Osteoblast (primary cell): ENCODE measurements at places on chromosomes 5 and 9. TPM values are rescaled to one million over a fixed set of nuclear protein-coding genes. Genes with fewer than 3 reads are reported as not detected.

The PLAC8L1 gene
- not detected in 2 replicates for total RNA-seq

The MLANA gene
- total RNA-seq, result under 0.01 TPM in 1 of 2 replicates, not detected in the other

The FRMPD1 gene
- not detected in 2 replicates for total RNA-seq

The NIPAL4 gene
- total RNA-seq, result 0.36 TPM in 1 of 2 replicates, not detected in the other

DNA sequence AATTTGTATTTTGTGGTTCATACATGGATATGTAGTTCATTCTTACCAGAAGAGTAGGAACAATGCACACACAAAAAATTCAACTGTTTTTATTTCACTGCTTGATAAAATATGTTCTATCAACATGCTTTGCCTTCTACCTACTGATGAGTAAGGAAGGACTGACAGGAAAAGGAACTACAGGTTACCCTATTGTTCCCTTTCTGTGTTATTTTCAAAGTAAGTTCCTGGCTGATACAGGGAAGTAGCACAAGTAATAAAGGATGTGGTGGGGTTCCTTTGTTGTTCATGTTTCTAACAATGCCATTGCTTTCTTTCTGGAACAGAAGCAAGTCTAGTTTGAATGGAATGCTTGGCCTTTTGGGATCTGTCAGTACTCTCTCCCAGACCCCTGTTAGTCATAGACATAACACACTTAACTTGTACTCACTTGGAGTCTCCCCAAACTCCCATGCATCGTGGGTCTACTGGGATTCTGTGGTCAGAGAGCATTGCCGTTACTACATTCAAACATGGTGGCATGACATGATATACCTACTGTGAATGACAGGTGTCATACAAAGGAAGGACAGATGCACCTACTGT is 20.2 kb upstream of the ALDOB start:
- peaks cover 4% of the 10 kb centered on the region for H3K4me1 ChIP-seq
- DNase-seq, result peak; percentile 89
- no peaks in the 10 kb centered on the region for H3K36me3 ChIP-seq
- H3K27me3 ChIP-seq, result peaks cover 5% of the 10 kb centered on the region
- H3K4me3 ChIP-seq, result no peak overlapping the region
- no peak overlapping the region for H3K27ac ChIP-seq

DNA sequence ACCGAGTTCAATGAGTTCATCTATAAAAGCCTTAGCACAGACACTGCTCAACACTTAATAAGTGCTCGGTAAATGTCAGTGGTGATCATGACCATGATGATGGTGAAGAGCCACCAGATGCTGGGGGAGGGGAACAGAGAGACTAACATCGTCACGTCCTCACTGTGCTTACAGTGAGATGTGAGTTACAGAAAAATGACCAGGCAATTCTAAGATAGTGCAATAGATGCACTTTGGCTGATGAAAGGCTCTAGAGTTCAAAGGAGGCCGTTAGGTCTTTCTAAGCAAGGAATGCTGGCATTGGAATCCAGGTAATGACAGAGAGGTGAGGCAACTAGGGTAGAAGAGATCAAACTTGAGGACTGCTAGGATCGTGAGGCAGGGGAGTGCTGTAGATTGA is 36.7 kb downstream of the ARL15 start:
- H3K4me3 ChIP-seq, result no peak overlapping the region
- no peaks in the 10 kb centered on the region for H3K4me1 ChIP-seq
- H3K36me3 ChIP-seq, result no peaks in the 10 kb centered on the region
- no peak overlapping the region for H3K27ac ChIP-seq
- H3K27me3 ChIP-seq, result no peaks in the 10 kb centered on the region

DNA sequence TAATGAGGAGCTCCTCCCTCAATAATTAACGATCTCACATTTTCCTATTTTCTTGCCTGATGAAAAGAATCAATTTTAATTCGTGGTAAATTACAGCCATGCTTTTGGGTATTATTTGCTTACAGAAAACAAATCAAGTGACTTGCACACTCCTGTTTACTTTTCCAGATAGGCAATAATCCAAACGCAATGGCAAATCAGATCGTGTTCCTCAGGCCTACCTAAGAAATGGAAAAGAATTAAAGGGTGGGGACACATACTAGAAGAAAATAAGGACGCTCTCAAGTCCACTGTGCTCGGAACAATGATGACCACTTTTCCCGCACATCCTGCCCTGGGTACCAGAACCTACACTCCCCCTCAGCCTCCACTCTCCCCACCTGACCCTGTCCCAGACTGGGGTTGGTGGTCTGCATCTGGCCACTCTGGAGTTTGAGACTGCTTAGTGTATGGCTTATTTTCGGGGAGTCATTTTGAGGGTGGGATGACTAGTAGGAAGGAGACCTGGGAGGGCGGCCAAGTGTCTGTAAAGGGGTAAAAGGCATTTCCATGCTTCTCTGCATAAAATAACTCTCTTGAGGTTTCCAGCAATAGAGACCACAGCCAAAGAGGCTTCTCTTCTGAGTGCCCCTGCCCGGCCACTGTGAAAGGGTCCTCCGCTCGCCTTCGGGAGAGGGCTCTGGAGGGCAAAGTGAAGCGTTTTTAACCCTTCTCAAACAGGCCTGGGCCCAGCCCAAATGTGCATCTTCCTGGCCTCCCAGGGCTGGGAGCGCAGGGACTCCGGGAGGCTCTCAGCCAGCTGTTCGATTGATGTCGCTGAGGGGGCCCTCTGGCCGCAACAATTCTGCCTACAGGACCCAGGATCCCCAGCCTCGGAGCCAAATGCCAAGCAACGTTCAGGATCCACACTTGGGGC is 4.5 kb upstream of the OTP start:
- no peaks in the 10 kb centered on the region for H3K4me1 ChIP-seq
- H3K27me3 ChIP-seq, result peaks cover 97% of the 10 kb centered on the region
- no peaks in the 10 kb centered on the region for H3K36me3 ChIP-seq

- no peaks in the 10 kb centered on the region for H3K4me1 ChIP-seq
- H3K27ac ChIP-seq, result no peak overlapping the region
- peaks cover 40% of the 10 kb centered on the region for H3K36me3 ChIP-seq
Measured at GRCh38 chr9:92711146-92711545, 41.2 kb upstream of the IPPK start.

- peaks cover 77% of the 10 kb centered on the region for H3K27me3 ChIP-seq
- DNase-seq, result peak; percentile 96
- peaks cover 7% of the 10 kb centered on the region for H3K4me1 ChIP-seq
- H3K36me3 ChIP-seq, result no peaks in the 10 kb centered on the region
Measured at GRCh38 chr9:124054582-124055227, 43.1 kb downstream of the LHX2 start.

GRCh38 chr9:129282731-129283211 is 104.7 kb upstream of the IER5L start:
- no peaks in the 10 kb centered on the region for H3K36me3 ChIP-seq
- no peaks in the 10 kb centered on the region for H3K27me3 ChIP-seq
- peak; percentile 60 for DNase-seq
- H3K4me1 ChIP-seq, result peaks cover 9% of the 10 kb centered on the region
- H3K27ac ChIP-seq, result no peak overlapping the region

GRCh38 chr5:167294882-167295680 is 996.4 kb upstream of the WWC1 start:
- peaks cover 3% of the 10 kb centered on the region for H3K27me3 ChIP-seq
- H3K36me3 ChIP-seq, result no peaks in the 10 kb centered on the region
- no peak overlapping the region for H3K27ac ChIP-seq
- DNase-seq, result peak; percentile 62

DNA sequence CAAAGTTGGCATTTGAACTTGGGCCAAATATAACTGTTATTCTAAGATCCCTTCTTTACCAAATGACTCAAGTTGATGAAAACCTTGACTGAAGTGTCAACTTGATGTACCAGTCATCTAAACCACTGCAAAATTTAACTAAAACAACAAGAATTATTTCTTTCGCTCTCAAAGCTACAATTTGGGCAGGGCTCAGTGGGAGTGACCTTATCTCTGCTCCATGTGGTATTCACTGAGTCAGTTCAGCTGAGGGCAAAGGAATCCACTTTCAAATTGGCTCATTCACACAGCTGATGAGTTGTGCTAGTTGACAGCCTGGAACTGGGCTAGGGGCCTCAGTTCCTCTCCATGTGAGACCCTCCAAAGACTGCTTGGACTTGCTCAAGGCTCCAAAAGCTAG is 166.3 kb downstream of the RORB start:
- H3K4me3 ChIP-seq, result no peak overlapping the region
- H3K27me3 ChIP-seq, result no peaks in the 10 kb centered on the region
- H3K36me3 ChIP-seq, result no peaks in the 10 kb centered on the region
